ENCODE measurements at places on chromosomes 1 and 21. TPM values are rescaled to one million over a fixed set of nuclear protein-coding genes. Genes with fewer than 3 reads are reported as not detected.

- DNase-seq: no peak
These were observed 63.3 kb downstream of the FGGY start for GRCh38 chr1:59360170-59360569.

DNA sequence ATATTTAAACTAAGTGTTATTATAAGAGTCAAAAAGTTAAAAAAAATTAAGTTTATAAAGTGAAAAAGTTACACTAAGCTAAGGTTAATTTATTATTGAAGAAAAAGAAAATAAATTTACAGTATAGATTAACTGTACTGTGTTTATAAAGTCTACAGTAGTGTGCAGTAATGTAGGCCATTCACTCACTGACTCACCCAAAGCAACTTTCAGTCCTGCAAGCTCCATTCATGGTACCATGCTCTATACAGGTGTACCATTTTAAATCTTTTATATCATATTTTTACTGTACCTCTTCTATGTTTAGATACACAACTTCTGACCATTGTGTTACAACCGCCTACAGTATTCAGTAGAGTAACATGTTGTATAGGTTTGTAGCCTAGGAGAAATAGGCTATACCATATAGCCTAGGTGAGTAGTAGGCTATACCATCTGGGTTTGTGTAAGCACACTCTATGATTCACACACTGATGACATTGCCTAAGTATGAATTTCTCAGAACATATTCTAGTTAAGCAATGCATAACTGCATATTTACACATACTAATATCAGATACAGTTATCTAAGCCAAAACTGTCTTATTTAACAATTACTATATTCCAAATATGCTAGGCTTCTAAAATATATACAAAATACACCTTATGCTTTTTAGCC, 80.6 kb upstream of the GFI1 start:
- DNase-seq: no peak

- DNase-seq: no peak
These were observed 696.3 kb downstream of the PTPRU start for GRCh38 chr1:29932626-29933025.

DNA sequence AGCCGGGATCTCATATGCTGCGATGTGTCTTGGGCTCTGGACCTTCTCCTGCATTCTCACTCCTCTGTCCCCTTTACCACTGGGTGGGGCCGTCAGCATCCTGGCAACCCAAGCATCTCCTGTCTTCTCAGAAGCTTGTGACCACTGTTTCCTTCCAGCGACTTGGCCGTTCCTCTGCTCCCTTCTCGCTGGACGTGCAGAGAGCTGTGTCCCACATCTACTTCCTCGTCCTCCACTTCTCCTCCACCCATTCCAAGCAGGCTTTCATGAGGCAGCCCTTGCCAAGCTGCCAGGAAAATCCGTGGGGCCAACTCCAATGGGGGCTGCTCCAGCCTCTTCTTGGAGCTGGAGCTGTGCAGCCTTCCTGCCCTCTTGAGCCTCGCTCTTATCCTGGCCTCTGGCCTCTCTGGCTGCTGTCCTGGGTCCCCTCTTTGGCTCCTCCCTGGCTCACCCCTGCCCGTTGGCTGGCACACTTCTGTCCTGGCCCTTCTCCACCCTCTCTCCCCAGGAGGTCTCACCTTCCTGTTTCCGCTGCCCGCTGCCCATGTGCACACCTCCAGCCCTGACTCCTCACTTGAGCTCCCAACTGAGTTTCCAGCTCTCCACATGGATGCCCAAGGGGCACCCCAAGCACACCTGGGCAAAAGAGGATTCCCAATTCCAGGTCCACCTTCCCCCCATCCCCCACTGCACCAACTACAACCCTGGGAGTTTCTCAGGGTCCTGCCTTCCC, 8.7 kb downstream of the FAM131C start:
- no peak for DNase-seq

The NCMAP gene
- 63.9 TPM for total RNA-seq

The NBPF11 gene
- total RNA-seq: 13.7 TPM

- DNase-seq: no peak
These were observed 122.9 kb upstream of the GALNT2 start for GRCh38 chr1:229943988-229944743.

- DNase-seq: peak; percentile 61
These were observed 17.2 kb upstream of the PTAFR start for GRCh38 chr1:28193701-28194161.

DNA sequence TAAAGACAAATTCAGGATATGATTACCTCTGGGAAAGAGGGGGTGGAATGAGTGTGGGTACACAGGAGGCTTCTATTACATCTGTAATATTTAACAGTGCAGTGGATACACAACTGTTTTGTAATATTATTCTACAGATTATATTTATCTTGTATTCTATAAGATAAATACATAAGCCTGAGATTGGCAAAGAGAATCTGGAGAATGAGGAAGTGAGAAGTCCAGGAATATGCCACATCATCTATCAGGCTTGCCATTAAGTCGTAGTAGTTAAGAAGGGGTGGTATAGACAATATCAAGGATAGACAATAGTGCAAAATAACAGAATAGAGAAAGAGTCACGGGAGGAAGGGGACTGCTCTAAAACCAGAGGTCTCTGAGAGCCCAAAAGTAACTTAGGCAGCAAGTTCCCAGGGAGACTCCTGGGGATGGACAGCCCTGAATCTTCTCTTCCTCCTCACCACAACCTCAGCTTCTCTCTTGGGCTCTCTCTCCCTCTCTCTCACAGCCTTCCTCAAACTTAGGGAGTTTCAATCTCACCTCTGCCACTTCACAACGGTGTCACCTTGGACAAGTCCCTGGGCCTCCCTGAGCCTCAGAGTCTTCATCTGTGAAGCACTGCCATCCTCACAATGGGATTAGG, 14.0 kb upstream of the PTAFR start:
- DNase-seq: no peak

The SF3B4 gene
- 188 TPM for total RNA-seq

DNA sequence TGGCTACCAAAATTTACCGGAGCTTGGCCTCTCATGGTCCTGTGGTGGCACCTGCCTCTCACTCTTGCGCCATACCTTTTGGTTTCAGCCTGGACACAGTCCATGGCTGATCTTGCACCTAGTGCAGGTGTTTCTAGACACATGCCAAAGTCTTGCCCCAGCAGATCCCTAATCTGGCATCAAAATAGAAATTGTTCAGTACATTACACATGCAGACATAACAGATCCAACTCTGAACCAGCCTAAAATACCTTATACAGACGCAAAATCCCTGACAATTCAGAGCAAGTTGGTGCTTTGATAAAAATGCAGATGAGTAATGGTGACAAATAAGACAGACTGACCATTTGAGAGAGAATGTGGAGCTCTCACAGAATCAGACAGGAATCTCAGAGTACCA, 44.1 kb downstream of the NGF start:
- DNase-seq: no peak

DNA sequence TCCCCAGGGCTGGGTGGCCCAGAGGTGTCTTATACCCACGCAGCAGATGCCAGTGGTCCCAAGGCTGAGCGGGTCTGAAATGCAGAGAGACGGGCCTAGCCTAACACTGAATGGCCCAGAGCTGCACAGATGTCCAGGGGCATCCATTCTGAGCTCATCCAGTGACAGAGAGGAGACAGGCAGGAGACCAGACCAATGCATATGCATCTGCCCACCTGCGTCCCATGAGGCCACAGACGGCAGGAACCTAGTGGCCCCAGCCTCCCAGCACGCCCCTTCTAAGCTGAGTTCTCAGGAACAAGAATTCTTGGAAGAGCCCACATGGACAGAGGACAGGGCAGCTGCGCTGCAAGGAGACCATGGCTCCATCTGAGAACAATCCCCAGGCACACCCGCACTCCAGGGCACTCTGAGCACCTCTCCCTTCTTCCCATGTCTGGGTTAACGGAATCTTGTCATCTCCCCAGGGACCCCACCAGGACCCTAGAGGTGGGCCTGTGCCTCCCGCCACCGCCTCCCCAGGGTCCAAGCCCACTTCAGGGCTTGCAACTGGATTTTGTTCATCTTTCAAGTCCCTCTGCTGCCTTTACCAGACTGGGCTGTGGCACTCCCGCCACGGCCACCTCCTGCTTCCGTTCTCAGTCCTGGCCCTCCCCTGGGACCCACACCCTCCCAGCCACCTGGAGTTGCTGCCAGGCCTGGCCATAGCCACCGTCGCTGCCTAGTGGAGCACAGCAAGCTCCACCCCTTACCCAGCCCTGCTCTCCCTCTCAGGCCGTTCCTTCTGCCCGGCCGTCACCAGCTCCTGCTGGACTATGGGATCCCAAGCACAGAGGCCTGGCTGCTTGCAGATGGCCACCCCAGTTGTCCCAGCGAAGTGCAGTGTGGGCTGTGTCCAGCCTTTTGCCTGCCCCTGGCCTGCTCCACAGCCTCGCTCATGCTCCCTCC, 3.3 kb downstream of the WNT3A start:
- no peak for DNase-seq

The COL16A1 gene
- 3.8 TPM for total RNA-seq

The TMEM82 gene
- total RNA-seq: not detected

DNA sequence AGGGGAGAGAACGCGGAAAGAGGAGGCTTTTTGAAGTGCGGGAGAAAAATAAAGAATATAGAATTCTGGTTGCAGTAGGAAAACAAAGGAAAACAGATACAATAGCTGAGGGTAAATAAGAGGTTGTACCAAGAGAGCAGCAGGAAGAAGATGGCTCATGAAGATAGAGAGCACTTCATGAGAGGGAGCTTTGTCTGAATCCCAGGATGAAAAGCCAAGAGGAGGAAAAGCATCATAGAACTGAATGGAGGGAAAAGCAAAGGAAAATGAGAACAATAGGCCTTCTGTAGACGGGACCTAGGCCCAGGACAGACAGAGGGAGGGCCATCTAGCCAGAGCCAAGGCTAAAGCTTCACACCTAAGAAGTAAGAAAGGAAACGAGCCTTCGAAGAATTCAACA, 49.5 kb downstream of the ATP6V1G3 start:
- no peak for DNase-seq

The FAM110D gene
- total RNA-seq: not detected

GRCh38 chr1:206808615-206809014, 36.3 kb upstream of the IL10 start:
- peak; percentile 21 for DNase-seq

The OR2AK2 gene
- total RNA-seq: not detected

DNA sequence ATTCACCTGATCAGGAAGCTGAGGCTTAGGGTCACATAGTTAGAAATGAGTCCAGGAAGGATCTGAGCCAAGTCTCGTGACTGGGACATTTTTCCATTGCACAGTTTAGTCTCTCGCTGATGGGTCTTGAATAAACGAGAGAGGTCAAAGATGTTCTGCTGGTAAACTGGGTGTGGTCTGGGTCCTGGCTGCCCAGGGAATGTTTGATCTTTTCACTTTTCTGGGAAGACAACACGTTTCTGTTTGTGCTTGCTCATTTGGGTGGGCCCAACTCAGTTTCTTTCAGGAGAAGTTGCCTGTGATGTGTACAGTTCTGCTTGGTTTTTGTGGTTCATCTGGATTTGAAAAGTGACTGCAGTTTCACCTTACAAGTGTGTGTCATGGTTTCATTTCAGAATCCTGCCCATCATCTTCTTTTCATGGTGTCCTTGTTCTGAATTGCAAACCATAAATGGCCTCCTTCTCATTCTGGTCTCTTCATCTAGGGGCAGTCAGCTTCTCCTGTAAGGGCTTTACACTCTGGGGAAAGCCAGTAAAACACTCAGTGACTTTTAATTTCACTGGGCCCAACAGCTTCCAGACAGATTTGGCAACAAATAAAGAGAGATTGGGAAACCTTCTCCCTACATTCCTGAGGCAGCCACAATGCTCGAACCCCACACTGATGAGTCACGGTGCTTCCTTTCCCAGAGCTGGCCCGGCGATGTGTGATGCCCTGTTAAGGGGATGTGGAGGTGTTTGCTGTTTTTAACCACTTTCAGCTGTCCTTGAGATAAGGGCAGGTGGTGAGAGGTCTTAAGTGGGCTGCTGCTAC, 7.2 kb upstream of the TACSTD2 start:
- peak; percentile 76 for DNase-seq

DNA sequence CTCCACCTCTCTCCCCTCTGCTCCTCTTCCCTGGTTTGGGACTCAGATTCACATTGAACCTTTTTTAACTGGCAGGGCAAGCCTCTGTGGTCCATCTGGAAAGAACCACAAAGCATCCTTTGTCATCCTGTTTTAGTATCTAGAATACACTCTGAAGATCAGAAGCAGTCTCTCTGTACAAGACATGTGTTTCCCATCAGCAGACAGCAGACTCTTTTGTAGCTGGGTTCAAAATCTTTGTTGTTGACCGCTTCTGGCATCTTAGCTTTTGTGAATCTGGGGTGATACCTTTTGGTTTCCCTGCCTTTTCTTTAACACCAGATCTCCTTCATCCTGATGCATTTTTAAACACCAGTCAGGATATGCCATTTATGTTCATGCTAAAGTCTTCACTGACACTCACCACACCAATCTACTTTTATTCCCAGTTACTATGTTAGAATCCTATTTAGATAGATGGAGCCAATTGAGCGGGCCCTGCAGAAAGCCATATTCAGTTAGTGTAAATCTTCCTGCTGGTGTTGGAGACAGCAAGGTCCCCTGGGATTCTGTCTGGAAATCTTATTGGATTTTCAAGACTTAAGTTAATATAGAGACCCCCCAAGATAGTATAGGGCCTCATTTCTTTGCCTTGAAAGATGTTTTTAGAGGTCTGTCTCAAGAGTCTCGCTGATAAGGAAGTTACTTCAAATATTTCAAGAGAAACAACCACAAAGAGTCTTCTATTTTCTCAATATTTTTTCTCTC, 51.1 kb downstream of the ST6GALNAC3 start:
- DNase-seq: no peak

The SLC45A1 gene
- 0.73 TPM for total RNA-seq

The TEKT2 gene
- 0.31 TPM for total RNA-seq

The SELL gene
- total RNA-seq: 12.1 TPM

The COPA gene
- total RNA-seq: 195 TPM

DNA sequence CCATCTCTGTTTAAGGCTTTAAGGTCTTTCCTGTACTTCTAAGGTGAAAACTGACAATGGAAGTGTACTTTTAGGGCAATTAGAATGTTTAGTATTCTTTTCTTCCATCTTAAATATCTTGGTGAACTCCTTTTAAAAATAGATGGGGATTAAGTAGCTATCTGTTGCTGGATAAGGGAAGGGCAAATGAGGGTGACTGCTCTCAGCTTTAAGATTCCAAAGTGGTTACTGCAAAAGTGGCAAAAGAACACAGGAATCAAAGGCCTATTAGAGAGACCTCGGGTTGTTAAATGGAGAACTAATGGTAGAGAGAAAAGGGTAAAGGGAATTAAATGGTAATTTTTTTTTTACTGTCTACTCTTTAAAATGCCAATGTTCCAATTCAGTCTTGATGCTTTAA, 774.1 kb upstream of the B3GALT2 start:
- DNase-seq: no peak

- no peak for DNase-seq
These were observed 15.2 kb downstream of the HENMT1 start for GRCh38 chr1:108645564-108646184.

- no peak for DNase-seq
These were observed 231.1 kb downstream of the CACNA1E start for GRCh38 chr1:181714428-181714827.

The COL24A1 gene
- total RNA-seq: not detected

The HHIPL2 gene
- 0.98 TPM for total RNA-seq

All from Calu3 (cell line).